ENCODE measurements at places on chromosomes 6 and 20. TPM values are rescaled to one million over a fixed set of nuclear protein-coding genes. Genes with fewer than 3 reads are reported as not detected.

SNPH gene
- 6.0 TPM for total RNA-seq

DNA sequence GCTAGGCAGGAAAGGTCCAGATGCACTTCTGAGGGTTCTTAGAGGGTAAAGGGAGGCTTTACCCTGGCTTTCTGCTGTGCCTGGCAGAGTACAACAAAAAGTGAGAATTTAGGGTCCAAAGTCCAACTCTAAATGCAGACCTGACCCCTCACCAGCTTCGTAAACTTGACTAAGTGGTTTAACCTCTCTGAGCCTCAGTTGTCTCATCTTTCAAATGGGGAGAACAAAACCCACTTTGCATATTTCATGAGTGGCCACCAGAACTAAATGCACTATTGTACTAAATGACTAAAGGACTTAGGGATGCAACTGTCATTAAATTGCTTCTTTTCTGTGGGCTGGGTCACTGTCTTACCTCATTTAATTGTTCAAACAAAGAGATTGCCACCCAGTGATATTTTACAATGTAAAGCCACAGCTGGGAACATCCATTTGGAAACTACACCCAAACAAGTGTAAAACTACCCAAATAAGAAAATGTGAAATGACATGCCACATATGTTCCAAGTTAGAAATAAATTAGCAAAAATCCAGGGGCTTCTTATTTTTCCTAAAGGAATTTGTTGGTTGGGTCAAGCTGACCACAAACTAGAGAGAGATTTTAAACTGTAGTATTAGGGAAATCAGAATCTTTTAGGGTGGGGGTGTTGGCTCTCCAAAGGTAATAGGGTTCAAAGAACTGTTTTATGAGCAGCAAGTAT is 48.3 kb upstream of the RIN2 start:
- no peak for DNase-seq

KCNS1 gene
- 0.86 TPM for total RNA-seq

DPPA5 gene
- total RNA-seq = not detected

GRCh38 chr6:90970672-90971071 is 383.8 kb upstream of the MAP3K7 start:
- no peak for DNase-seq

ZSCAN12 gene
- total RNA-seq = 11.1 TPM

- no peak for DNase-seq
These were observed 50.9 kb downstream of the CCN2 start for GRCh38 chr6:131900231-131900630.

DNA sequence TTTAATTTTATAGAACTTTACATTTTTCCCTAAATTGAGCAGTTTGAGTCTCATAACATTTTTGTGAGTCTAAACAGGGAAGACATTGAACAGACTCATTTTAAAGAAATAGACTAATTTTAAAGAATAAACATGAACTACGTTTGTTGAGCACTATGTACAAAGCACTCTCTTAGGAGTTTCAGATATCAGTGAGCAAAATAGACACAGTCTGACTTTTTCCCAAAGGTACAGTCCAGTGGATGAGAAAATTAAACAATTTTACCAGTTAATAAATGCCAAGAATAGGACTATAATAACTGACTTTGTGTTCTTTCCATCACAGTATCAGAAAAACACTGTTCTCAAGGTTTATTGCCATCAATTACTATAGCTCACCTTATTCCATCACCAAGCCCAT is 18.1 kb downstream of the OPRM1 start:
- DNase-seq = no peak

SLC22A16 gene
- not detected for total RNA-seq

C20orf144 gene
- not detected for total RNA-seq

TMEM217 gene
- 1.2 TPM for total RNA-seq

KCNK16 gene
- not detected for total RNA-seq

GRCh38 chr20:61769286-61769832 is 296.3 kb downstream of the TAF4 start:
- no peak for DNase-seq

DNA sequence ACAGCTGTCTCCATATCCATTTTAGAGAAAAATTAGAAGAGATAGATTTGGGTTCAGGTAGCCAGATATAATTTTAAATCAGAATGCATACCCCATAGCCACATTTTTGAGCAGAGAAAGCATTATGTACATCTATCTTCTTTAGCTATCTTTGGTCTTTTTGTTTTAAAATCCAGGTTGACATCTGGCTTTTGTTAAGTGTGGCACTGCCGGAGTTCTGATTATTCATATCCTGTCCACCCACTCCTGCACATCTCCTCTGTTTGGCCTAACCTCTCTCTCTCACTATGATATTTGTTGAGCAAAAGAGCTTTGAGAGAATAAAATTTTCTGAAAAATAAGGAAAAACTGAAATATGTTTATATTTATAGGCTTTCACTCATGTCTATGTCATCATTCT is 189.7 kb downstream of the PACRG start:
- no peak for DNase-seq

TINAG gene
- not detected for total RNA-seq

CCN2 gene
- 70.9 TPM for total RNA-seq

SENP6 gene
- 173 TPM for total RNA-seq

DNA sequence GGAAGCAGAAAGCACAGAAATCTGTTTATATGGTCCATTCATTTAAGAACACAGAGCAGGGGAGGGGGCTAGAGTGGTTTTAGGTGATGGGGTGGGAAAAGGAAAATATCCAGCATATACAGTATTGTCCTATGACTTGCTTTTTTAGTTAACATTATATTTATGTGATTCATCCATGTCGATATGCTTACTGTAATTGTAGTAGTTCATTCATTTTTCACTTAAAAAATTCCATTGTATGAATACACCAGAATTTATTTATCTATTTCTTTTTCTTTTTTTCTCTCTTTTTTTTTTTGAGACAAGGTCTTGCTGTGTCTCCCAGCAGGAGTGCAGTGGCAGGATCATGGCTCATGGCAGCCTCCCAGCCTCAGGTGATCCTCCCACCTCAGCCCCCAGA is 9.6 kb upstream of the PRIM2 start:
- no peak for DNase-seq

GRCh38 chr6:166433096-166433495 is 50.4 kb upstream of the MPC1 start:
- no peak for DNase-seq

GRCh38 chr20:14559612-14560011 is 222.2 kb upstream of the FLRT3 start:
- DNase-seq = no peak

- no peak for DNase-seq
These were observed 67.5 kb downstream of the ELOVL2 start for GRCh38 chr6:10976571-10976970.

DNA sequence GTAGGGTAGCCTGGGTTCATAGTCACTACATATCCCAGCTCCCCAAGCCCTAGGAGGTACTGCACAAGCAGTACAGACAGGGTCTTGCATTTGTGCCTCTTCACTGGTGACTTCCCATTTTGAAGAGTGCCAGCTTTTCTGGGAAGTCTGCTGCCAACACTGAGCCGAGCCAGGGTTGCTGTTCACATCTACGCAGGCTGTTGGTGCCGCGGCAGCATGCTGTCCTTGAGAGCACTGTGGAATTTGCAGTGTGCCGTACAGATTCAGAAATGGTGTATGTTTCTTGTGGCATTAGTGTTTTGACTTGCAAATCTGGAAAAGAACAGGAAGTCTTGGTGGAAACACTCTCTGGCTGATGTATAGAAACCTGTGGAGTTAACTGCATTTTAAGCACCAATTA is 67.5 kb downstream of the JARID2 start:
- DNase-seq = no peak

GRCh38 chr6:133214267-133214666 is 26.9 kb upstream of the EYA4 start:
- DNase-seq = no peak

- DNase-seq = no peak
These were observed 714.6 kb downstream of the CD109 start for GRCh38 chr6:74410630-74411029.

HEY2 gene
- 2.0 TPM for total RNA-seq

- no peak for DNase-seq
These were observed 451.0 kb upstream of the MARCKS start for GRCh38 chr6:113406048-113406695.

DNA sequence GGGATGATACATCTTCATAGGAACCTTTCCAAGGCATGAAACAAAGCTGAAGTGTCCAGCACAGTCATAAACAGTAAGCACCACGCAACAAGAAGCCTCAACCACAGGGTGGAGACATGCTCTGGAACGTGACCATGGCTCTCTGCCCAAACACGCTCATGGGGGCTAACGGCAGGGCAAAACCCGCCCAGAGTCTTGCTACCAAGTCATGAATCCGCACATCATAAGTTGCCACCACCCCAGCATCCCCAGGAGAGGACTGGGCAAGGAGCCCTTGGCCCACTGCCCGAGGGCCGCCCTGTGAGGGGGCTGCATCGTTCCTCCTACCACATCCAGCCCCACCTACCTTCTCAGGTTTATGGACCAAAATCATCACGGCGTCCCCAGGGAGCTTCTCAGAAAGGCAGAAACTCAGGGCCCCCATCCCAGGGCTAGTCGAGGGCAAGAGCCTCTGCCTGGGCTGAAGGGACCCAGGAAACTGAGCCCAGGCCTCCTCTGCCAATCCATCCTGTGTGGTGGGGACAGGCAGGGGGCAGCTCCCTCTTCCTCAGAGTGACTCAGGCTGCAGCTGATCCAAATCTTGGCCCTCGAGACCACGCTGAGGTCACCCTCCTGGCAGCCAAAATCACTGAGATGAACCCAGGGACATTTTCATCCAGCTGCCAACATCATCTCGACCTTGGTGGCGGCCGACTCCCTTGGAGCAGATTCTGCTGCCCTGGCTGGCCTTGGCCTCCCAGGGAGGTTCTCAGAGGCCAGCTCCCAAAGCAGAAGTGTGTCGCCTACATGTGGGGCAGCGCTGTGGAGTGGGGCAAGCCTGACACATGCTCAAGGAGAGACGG is 42.6 kb downstream of the BMP7 start:
- peak; percentile 53 for DNase-seq

DNA sequence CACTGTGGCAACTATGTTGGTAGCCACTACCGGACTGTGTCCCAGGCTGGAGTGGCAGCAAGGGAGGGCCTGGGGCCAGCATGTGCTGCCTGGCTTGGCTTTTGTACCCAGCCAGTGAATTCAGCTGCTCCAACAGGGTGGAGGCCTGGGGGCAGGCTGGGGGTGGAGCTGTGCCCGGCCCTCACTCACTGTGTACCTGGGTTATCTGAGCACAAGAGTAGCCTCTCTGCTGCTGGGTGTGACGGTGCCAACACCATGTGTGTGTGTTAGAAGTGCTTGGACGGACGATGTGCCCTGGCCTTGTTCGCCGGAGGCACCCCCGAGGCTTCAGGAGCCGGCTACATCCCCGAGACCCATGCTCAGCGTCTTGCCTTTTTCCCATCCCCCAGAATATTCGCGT is 49.2 kb downstream of the EFCAB8 start:
- DNase-seq = no peak

- no peak for DNase-seq
These were observed 5.6 kb downstream of the IL17A start for GRCh38 chr6:52191824-52192223.

- DNase-seq = no peak
These were observed 10.7 kb upstream of the ULBP3 start for GRCh38 chr6:150079604-150080003.

LAMA4 gene
- total RNA-seq = 54.7 TPM

GRCh38 chr6:90385759-90386313 is 89.2 kb upstream of the BACH2 start:
- DNase-seq = no peak

OLIG3 gene
- not detected for total RNA-seq
